ENCODE measurements at places on chromosomes 11 and 22.

GRCh38 chr11:75090671-75091177 is 6.0 kb downstream of the OR2AT4 start:
- DNase-seq: no peak

DNA sequence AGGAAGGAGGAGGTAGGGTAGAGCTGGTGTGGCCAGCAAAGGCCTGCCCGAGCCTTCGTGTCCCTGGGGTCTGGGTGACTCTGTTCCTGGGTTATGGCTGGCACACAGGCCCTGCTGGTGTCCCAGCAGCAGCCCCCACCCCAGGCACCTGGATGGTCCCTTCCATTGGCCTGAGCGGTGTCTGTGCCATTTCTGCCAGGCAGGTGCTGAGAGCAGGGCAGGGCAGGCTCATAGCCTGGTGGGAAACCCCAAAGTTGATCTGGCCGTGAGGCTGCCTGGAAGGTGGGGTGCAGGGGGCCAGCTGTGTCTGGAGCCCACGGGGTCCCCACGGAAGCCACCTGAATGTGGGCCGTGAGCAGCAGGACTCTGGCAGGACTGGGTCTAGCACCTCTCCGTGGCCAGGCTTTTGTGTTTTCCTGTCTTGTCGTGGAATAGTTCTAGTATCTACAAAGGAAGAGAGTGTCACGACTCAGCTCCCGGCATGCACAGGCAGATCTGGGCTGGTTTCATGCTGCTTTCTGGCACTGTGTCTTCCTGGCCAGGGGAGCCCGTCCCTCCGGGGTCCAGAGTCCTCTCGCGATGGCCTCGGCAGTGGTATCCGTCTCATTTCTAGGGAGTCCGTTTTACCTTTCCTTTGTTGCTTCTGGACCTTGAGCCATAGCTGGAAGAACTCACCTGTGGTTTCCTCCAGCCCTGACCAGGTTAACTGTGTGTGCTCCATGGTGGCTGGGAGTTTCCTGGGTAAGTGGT is 83.7 kb downstream of the KCNQ1 start:
- DNase-seq: no peak

- no peak for DNase-seq
Observed at GRCh38 chr11:105071089-105071732, 26.1 kb upstream of the CARD16 start.

GRCh38 chr22:19098157-19098556 is 24.1 kb downstream of the DGCR2 start:
- no peak for DNase-seq

DNA sequence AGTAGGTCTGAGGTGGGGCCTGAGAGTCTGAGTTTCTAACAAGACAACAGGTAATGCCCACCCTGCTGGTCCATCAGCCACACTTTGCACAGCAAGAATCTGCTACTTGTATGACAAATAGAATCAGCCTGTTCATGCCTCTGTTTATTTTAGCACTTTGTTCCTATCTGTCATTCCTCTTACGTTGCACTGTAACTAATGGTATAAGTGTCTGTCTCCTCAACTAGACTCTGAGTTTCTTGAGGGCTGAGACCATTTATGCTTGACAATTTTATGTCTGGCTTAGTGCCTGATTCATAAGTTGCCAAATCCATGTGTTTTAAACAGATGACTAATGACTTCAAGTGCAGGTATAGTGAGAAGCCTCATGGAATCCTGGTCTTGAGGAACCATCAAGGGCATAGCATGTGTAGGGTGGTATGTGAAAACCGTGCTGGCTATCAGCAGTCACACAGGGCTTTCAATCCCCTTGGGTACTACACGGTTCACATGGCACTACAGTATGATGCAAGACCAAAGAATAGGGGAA is 209.7 kb downstream of the C11orf91 start:
- no peak for DNase-seq

GRCh38 chr11:118878163-118878563 is 5.5 kb upstream of the CXCR5 start:
- no peak for DNase-seq

- DNase-seq: no peak
Observed at GRCh38 chr11:17786824-17787525, 52.4 kb downstream of the KCNC1 start.

DNA sequence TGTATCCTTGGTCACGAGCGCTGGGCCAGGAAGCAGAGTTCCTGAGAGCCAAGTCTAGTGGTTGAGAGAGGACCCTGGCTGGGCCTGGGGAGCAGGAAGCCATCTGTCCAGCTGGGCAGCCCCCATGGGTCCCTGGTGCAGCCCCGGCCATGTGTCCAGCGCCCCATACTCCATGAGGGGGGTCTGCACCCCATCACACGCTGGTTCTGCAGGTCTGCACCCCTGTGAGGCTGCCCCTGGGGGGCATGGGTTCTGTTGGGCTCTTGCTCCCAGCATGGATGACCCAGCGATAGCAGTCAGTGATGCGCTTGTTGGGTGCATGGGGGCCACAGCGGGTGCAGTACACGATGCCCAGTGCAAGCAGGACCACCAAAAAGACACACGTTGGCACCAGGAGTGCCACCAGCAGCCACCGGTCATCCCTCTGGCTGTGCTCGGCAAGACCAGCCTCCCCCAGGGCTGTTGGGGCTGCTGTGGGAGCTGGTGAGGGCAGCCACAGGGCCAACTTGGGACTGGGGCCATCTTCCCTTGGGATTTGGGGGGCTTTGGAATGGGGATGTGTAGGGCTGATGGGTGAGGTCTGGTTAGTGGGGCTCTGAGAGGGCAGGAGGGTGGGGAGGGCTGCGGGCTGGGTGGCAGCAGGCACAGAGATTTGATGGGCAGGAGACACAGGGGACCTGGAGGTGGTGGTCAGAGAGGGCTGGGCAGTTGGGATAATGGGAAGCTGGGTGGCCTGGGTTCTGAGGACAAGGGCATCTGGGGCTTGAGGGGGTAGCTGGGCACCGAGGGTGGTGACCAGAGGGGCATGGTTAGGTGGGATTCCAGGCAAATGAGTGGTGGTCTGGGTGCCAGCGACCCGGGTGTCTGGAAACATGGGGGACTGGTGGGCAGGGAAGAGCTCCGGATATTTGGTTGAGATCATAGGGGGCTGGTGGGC is 2.0 kb downstream of the CD248 start:
- no peak for DNase-seq

DNA sequence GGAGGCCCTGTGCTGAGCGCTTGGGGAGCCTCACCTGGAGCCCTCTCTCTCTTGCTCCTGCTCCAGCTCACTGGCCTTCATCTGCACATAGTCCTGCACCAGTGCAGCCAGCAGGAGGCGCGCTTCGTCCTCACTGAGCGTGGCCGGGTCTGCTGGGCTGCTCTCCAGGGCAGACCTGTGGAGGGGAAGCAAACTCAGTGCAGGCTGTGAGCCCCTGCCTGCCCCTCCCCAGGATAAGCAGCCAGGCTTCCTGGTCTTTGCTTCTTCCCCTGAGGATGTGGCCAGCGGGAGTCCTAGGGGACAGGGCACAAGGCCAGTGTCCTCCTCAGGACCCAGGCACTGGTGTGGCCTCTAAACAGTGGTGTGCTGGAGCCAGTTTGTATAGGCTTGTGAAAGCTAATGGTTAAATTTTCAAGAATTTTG is 2.2 kb downstream of the CALCA start:
- DNase-seq: no peak

DNA sequence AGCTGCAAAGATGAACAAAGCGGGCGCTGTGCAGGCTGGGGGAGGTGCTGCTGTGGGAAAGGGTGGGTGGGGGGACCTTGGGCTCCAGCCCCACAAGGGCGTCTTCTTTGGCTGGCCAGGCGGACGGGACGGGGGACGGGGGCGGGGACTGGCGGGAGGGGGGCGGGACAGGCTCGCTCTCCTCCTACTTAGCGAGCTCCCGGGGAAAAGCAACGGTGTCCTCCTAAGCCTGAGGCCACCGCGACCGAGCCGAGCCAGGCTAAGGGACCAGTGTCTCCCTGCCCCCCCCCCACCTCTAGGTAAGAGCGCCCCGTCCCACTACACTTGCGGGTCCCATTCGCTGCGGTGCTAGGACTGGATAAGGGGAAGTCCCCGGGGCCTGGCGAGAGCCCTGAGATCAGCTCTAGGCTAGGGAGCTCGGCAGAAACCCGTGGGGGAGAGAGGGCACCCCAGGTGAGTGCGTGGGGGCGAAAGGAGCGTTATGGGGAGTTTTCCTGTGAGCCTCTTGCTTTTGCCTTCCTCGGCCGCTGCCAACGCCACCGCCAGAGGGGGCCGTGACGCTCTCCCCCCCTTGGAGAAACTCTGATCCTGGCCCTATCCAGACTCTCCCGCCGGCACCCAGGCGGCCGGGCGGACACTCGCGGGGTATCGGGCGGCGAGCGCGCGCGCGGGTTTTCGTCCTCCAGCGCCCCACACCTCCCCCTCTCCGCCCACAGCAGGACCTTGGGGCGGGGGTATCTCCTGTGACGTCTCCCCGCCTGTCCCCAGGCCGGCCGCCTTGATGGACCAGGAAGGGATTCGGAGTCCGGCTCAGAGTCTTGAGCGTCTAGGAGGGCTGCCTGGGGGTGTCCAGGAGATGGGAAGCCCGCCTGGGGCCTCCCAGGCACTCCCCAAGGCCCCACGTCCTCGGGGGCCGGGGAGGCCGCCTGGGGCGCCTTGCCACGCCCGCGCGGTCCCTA is at the start of gene PHLDB1:
TSS of gene PHLDB1 (plus strand) at position 215 of the 959 bp plus-strand sequence. CDS start 6,222 bp downstream, outside the sequence.
- peak; percentile 63 for DNase-seq

DNA sequence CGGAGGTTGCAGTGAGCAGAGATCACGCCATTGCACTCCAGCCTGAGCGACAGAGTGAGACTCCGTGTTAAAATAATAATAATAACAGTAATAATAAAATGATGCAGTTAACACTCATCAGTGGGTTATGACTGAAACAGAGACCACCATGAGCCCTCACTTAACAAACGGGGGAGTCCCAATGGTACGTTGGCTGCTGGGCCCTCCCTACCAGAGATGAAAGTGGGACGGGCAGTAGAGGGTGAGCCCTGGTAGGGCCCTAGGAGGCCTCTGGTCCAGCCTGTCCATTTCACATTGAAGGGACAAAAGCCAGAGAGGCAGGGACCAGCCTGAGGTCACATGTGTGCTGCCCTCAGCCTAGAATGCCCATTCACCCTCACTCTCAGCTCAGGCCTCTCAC is 13.7 kb upstream of the KIAA0930 start:
- no peak for DNase-seq

DNA sequence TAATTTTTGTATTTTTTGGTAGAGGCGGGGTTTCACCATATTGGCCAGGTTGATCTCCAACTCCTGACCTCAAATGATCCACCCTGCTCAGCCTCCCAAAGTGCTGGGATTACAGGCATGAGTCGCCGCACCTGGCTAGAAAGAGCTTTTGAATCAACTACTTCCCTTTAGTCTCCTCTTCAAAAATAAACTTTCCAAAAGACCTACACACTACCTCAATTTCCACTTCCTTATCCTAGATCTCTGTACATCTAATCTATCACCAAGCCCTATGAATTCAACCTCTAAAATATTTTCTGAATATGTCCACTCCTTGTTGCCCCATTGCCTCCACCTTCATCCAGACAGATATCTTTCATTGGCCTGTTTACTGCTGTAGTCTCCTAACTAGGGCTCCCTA is 13.1 kb upstream of the DDX6 start:
- no peak for DNase-seq

DNA sequence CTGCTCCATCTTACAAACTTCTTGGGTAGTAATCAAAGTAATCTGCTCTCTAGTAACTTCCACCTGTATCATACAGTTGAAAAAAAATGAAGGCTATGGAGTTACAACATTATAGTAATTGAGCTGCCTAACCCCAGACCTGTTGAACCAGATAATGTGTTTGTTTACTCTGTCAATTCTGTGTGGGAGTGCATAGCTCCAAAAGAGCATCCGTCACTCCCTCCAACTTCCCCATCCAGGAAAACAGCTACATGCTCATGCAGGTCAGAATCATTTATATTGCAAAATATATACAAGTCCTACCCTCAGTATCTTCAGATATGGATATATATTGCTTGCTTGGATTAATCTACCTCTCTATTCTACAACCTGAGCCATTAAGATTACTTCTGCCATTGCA is 244.0 kb upstream of the ANO5 start:
- DNase-seq: peak; percentile 7

- peak; percentile 40 for DNase-seq
Observed at GRCh38 chr11:115170133-115170815, 333.9 kb downstream of the CADM1 start.

- DNase-seq: no peak
Observed at GRCh38 chr11:4134806-4135205, 40.2 kb downstream of the RRM1 start.

DNA sequence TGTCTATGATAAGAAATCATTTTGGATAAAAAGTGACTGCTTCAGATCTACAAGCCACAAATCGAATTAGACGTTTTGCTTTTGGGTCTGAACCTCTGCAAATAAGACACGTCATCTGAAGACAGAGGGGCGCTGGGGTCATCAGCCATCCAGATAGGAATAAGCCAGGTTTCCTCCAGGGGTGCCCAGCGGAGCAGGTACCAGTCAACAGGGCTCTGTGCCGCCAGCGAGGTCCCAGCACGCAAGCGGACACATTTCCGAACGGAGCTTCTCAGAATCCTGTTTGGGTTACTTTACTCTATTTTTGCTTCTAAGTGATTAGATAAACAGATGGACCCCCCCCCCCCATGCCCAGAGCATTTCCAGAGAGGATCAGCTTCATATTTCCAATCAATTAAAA is 873.8 kb downstream of the BRD1 start:
- no peak for DNase-seq

DNA sequence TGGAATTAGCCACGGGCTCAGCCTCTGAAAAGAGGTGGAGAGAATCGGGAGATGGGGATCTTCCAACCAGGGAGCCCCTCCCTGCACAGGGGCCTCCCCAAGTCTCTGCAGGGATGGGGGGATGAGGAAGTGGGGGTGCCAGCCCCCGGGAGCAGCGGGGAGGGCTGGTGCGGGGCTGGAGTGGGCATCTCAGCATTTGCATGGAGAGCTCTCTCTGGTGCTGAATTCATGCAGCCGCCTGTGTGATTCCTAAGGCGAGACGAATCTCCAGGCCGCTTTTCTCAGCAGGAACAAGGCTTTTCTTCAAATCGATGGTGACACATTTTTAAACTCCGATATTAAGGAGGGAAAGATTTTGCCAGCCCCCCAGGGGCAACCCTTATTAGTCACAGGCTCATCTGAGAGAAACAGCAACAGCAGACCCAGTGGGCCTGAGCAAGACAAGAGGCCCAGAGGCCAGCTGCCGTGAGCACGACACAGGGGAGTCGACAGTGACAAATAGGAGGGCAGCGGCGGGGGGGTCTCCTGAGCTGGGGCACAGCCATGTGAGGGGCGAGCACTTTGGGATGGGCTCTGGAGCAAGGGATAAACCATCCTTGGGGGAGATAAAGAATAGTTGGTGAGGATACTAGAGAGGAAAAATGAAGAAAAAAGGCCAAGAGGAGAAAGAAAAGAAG is 29.0 kb downstream of the MACROD1 start:
- no peak for DNase-seq

- DNase-seq: no peak
Observed at GRCh38 chr11:58867556-58867955, 23.1 kb upstream of the GLYATL2 start.

DNA sequence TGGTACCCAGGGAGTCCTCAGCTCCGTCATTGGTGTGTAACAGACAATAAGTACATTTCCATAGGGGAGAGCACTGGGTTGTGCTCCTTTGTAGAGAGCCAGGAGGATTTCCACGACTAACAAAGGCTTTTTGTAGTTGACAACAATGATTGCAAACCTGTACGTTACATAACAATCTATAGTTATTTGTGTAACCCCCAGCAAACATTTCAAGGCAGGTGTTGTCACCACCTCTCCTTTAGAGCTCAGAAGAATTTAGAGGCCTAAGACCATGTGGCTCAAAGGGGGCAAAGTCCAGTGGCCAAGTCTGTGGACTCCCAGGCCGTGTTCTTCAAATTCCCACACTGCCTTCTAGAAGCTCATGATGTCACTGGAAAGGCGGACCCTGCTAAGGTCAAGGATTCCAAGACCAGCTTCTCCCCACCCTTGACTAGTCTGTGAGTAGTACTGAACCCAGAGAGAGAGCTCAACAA is 15.8 kb downstream of the RPL27A start:
- DNase-seq: no peak

Data from T47D (cell line).